ENCODE measurements at places on chromosomes 16 and 17.

DNA sequence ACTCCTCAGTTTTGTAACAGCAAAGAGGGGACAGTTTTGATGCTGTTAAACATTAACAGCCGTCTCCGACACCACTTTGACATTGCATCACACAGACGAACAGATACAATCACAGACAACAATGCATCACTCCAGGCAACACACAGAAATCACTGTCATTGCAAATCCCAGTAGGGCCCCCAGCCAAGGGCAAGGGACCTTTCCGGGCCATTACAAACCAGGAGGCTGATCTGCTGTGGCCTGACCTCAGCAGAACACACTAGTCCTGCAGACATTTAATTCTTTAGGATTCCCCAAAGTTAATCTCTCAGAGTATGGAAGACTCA, 136.2 kb upstream of the RCVRN start:
- no peak for DNase-seq

GRCh38 chr17:52157603-52158449, 688 bp downstream of the CA10 start:
- DNase-seq, result peak; percentile 46

DNA sequence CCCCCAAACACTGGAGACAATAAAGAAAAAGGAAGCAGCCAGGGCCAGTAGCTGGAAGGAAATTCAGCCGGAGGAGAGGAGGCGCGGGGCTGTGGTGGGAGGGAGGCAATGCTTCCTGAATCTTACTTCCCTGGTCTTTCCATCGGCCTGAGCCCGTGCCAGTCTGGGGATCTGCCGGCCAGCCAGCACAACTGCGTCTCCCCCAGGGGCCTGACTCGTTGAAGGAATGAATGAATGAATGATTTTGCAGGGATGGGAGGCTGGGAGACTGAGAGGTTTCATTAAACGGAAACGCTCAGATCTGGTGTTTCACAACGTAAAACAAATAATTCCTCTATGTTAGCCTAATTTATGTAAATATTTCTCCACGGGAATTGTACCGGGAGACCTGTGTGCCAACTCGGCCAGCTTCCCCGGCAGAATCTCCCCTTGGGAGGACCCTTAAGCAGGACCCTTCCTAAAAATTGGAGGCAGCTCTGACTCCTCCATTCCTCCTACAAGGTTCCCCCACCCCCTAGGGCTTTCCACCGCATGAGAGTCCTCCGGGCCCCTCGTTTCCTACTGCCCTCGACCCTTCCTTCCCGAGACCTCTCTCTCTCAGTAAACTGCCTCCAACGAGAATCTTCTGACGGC, 1.3 kb upstream of the BAIAP2 start:
- DNase-seq, result no peak

- DNase-seq, result no peak
Measured at GRCh38 chr17:65364438-65364837, 197.0 kb downstream of the AXIN2 start.

GRCh38 chr17:82173351-82174041, 39.1 kb downstream of the CCDC57 start:
- no peak for DNase-seq

DNA sequence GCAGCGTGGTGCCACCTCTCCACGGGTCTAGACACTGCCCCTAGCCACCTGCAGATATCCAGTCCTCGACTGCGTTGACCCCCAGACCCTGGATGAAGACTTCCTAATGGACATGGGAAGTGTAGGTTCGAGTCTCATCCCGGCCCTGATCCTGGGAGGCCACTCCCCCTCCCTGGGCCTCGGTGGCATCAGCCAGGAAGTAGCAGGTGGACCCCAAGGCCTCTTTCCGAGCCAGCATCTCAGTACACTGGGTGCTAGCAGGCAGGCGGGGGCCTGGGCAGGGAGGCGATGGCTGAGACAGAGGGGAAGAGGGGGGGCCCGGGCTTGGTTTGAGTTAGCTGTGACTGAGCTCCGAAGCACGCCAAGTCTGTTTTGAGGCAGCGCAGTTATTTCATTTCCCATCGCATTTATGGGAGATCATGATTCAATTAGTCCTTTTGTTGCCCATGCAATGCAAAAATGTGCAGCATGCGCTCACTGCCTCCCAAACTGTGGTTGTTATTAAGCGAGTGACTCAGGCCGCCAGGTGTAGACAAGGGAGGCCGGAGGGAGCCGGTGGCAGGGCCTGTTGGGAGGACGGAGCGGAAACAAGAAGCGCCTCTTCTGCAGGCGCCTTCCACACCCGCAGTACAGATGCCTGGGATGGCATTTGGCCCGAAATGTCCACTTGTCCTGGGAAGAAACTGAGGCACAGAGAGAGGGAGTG, 25.3 kb upstream of the ZNF469 start:
- no peak for DNase-seq

DNA sequence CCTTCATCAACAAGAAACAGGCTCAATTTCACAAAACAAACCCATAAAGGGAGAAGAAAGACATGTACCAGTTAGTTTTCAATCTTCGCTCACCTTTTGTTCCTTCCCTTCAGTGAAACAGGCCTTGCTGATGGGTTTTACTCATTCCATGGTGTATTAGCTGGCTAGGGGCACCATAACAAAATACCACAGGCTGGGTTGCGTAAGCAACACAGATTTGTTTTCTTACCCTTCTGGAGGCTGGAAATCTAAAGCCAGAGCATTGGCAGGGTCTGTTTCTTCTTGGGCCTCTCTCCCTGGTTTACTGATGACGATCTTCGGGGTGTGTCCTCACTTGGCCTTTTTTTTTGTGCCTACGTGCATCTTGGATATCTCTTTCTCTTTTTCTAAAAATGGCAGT, 383.4 kb upstream of the RBFOX1 start:
- no peak for DNase-seq

- DNase-seq, result no peak
Measured at GRCh38 chr16:86428729-86429517, 81.4 kb upstream of the FOXF1 start.

- no peak for DNase-seq
Measured at GRCh38 chr16:81210807-81211206, 27.7 kb upstream of the BCO1 start.

- DNase-seq, result no peak
Measured at GRCh38 chr17:45104029-45104428, 28.3 kb downstream of the PLCD3 start.

- DNase-seq, result no peak
Measured at GRCh38 chr17:71441098-71441497, 679.7 kb upstream of the SOX9 start.

DNA sequence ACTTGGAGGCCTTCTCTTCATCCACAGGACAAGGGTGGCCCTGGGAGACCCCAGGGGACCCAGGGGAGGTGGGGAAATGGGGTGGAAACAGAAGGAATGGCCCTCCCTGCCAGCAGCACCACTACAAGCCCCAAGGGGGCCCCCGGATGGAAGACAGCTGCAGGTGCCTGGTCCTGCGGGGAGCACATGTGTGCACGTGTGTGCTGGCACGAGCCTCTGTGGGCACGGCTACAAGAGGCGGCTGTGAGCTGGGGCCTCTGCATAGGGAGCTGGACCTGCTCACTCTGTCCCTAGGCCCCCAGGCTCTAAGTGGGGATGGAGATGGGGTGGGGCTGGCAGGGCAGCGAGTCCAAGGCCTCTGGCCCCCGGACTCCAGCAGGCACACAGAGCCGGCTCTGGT, 13.2 kb upstream of the AATK start:
- no peak for DNase-seq

- DNase-seq, result no peak
Measured at GRCh38 chr17:5492970-5493369, 6.6 kb downstream of the MIS12 start.

DNA sequence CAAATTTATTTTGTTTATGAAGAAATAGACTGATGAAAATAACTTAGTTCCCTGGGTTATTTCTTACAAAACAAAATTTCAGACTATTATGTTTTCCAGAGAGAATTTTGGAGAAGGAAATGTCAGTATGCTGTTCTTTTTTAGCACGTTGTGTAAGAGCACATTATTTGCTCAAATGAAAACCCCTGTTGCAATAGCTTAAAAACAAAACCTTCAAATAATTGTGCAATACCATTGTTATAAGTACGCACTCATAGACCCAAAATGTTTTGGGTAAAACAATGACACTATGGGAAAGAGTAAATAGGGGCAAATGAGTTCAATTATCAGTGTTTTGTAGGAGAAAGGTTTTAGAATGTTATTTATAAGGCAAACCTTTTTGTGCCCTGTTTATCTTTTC, 18.2 kb downstream of the VMP1 start:
- DNase-seq, result no peak

DNA sequence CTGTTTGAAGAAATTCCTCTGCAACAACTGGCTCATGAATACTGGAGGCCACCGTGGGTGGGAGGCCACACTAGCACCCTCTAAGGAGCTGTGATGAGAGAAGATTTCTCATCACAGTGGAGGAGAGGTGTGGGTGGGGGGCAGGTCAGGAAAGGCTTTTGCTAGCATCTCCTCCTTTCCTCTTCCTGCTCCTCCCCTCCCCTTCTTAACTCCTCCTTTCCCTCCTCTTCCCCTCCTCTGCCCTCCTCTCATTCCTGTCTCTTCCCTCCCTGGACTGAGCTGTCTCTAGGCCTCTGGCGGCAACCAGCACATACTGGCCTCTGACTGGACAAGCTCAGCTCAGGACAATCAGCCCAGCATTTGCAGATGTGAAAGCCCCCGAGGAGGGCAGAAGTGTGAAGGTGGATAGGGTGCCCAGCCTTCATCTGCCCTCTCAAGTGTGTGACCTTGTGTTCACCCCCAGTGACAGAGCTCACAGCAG, 19.0 kb upstream of the LHX1 start:
- no peak for DNase-seq

GRCh38 chr17:82890339-82890730, 50.5 kb upstream of the ZNF750 start:
- DNase-seq, result no peak

DNA sequence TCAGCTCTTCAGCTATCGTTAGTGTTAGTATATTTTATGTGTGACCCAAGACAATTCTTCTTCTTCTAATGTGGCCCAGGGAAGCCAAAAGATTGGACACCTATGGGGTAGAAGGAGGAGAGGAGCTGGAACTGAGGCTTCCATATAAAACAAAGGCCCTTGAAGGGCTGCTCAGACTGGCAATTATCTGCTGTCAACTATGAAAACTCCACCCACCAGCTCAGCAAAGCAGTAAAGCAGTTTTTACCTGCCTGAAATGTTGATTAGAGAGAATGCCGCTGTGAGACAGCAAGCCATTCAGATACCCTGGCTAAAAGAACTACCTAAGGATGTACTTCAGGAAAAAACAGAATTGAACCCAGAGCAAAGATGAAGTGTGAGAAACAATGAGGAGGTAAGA, 45.9 kb upstream of the GNAO1 start:
- DNase-seq, result no peak

DNA sequence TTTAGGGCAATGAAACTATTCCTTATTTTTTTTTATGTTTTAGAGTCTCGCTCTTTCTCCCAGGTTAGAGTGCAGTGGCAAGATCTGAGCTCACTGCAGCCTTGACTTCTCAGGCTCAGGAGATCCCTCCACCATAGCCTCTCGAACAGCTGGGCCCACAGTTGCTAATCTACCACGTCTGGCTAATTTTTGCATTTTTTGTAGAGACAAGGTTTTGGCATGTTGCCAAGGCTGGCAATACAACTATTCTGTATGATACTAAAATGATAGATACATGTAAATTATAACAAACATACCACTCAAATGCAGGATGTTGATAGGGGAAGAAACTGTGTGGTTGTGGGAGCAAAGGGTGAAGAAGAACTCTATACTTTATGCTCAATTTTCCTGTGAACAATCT, 401.3 kb downstream of the ZFHX3 start:
- DNase-seq, result no peak

DNA sequence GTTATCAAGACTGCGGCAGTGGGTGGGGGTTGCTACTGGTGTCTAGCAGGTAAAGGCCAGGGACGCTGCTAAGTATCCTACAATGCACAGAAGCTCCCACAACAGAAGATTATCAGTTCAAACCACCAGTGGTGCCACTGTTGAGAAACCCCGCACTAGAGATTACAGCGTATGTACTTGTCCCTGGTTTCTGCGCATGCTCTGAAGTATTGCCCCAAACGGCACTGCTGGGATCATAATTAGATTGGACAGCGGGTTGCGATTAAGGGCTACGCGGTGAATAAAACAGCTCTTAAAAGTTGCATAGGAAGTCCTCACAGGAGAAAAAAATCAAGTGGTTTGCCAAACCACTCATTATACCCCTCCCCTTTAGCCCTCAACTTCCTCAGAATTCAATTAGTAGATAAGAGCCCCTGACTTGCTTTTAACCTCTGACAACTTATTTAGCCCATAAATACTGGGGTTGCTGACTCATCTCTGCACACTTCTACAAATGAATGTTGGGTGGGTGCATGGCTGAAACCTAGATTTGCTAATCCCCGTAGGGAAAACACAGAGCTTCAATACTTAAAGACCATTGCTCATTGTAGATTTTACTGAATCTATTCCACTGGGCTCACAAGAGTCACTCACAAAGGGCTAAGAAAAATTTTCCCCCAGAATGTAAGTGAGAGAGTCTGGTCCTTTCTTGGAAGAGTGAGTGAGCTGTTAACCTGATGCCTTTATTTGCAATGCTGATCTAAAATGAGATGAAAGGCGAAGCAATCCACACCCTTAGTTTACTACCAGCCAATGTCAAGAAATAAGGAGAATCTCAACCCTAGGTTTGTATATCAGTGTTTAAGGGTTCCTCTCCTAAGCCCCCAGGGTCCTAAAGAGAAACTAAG, 91.8 kb downstream of the RGS9 start:
- peak; percentile 84 for DNase-seq

DNA sequence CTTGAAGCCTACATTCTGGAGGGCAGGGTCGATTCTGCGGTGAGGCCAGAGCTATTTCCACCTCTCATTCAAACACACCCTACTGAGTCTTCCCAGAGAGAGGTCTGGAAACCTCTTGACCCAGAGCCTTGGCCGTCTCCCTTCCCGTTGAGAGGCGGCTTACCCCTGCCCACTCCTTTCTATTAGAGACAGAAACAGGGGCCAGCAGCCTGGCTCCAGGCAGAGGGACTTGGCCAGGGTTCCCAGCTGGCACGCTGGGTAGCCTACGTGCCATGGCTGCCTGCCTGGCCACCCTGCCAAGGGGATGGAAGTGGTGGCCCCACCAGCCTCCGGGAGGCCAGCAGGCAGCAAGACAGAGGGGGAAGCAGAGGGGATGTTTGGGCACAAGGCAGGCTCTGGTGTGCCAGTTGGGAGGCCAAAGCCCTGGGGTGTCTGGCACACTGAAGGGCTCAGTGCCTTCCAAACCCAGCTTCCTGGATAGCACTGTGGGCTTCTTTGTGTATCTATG, 6.0 kb downstream of the STAC2 start:
- DNase-seq, result no peak

DNA sequence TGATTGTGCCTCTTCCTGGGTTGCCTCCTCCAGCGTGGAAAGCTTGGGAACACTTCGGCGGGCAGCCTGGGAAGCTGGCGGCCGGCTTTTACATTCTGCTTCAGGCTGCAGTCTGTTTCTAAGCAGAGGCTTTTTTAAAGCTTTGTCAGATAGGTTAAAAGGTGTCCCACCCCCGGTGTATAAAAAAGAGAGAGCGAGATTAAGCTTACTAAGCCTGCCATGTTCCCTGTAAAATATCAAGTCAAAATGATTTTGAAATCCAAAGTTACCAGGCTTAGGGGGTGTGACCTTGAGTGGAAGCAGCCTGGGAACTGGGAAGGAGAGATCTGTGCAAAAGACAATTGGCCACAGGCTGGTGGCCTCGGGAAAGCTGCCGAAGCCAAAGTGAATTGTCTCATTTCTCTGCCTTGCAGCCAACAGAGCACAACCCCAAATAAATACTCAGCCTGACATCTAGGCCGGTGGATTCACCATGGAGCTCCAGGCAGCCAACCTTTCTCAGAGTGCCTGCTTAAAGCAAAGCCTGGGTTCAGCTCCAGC, 254.5 kb downstream of the FTO start:
- no peak for DNase-seq

GRCh38 chr16:70781800-70782199, 19.2 kb downstream of the VAC14 start:
- DNase-seq, result no peak
